ENCODE measurements at places on chromosomes 11 and 22.

DNA sequence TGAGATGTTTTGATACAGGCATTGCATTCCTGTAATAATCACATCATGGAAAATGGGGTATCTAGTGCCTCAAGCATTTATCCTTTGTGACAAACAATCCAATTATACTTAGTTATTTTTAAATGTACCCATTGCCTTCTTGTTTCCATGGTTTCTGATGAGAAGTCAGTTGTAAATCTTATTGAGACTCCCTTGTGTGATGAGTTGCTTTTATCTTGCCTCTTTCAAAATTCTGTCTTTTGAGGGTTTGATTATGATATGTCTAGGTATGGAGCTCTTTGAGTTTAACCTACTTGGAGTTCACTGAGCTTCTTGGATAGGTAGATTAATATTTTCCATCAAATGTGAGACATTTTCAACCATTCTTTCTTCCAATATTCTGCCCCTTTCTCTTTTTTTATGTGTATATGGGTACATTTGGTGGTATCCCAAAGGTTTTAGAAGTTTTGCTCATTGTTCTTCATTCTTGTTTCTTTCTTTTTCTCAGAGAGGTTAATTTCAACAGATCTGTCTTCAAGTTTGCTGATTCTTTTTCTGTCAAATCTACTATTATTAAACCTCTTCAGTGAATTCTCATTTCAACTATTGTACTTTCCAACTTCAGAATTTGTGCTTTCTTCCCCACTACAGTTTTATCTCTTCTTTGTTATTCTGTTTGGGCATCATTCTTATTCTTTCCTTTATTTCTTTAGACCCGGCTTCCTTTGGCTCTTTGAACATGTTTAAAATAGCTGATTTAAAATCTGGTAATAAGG is 13.7 kb downstream of the NAGA start:
- DNase-seq: no peak

- DNase-seq: no peak
Measured at GRCh38 chr22:37193629-37194191, 5.7 kb upstream of the C1QTNF6 start.

- no peak for DNase-seq
Measured at GRCh38 chr11:69545976-69546617, 64.6 kb downstream of the LINC01488 start.

GRCh38 chr11:57800444-57801182 is 39.0 kb downstream of the CTNND1 start:
- DNase-seq: peak; percentile 45

DNA sequence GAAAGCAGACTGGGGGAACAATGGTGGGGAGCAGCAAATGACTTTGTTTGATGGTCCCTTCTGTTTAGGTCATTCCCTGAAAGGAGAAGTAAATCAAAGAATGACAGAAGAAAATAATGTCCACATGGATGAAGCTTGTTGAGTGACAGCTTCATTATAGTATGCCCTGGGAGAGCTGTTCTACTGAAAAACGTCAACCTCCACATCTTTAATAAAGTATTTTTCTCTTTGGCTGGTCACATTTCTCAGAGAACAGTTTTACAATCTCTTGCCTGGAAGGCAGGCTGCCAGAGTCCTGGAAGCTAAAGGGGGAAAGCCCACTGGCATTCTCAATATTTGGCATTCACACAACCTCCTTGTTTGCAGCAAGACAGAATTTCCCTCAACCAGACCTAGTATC is 287.9 kb downstream of the SWAP70 start:
- no peak for DNase-seq

Data from 8988T (cell line).